ENCODE measurements at places on chromosomes 2 and 18. TPM values are rescaled to one million over a fixed set of nuclear protein-coding genes. Genes with fewer than 3 reads are reported as not detected.

GRCh38 chr2:203280428-203281064 is 41.7 kb downstream of the CYP20A1 start:
- DNase-seq, result peak; percentile 59

DNA sequence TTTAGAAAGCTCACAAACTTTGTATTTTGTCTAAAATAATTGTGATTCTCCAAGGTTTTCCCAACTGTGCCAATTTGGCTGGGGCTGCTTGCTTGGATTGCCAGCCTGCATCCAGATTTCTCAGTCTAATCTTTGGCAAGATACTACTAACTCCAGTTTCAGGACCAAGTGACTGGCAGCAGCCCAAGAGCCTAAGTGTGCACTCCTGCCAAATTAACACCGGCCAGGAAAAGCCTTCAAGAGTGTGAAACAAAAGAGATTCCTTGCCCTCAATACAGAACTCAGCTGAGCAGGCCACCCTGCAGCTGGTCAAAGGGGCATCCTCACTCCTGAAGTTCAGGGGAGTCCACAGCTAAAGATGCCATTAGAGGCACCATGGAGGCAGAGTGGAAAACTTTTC is 589.0 kb upstream of the ACVR2A start:
- no peak for DNase-seq

DNA sequence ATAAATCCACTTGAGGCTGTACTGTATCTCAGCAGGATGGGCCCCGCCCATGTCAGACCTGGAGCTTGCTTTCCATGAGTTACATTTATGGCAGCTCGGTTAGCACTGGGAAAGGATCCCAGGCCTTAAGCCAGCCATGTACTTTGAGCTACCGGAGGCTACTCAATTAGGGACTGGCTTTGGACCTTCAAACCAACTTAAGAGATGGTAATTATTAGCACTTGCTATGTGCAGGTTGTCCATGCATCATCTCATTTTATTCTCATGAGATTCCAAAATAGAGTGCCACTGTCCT is 64.4 kb downstream of the ACTR2 start:
- no peak for DNase-seq

GRCh38 chr2:95374921-95375471 is 27.5 kb upstream of the FAHD2A start:
- DNase-seq, result no peak

- no peak for DNase-seq
Observed at GRCh38 chr2:95505222-95505621, 20.7 kb upstream of the TRIM43B start.

DNA sequence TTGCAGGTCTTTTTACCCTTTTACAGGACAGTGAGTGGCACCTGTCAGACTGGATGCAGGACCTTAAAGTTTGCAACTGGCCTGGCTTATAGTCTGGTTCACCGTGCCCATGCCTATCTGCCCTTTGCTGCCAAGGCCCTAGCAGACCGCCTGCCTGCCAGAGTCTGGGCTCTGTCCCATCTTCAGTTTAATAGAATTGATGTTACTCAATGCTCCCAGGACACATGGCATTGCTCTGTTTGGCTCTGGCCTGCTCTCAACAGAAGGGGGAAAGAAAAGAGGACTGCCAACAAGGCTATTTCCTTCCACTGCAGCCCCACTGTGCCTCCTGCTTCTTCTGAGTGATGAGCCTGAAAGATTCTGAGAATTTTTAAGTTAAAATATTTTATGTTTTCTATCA is 25.6 kb upstream of the TMEM178A start:
- DNase-seq, result no peak

- DNase-seq, result no peak
Observed at GRCh38 chr2:105814291-105814940, 69.7 kb downstream of the NCK2 start.

DNA sequence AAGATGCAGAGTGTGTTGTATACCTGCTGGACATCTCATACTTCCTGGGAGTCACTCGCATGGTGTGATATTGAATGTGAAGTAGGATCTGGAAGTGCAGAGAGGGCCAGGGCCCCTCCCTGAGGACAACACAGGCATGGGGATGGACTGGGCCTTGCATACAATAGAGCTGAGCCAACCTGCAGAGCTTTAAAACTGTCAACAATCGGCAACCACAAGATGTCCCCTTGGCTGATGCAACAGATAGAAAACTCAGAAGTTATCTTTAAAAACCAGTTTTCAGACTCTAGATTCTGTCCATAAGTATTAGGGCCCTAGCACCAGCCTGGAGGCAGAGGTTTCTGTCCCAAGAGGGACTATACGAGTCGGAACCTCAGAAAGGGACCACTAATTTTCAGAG is 19.7 kb downstream of the EVA1A start:
- DNase-seq, result no peak

GRCh38 chr2:200786423-200786822 is 25.3 kb upstream of the BZW1 start:
- peak; percentile 74 for DNase-seq

The ASXL3 gene
- total RNA-seq, result not detected

The C18orf63 gene
- not detected for total RNA-seq

The SERPINB2 gene
- not detected for total RNA-seq

The ACADL gene
- total RNA-seq, result not detected
